Hematopoietic multipotent progenitor cell treated with erythropoietin and hydrocortisone succinate and interleukin-3 and kit ligand, for 4 days (in vitro differentiated cells): ENCODE measurements at places on chromosomes 11 and 22.

DNA sequence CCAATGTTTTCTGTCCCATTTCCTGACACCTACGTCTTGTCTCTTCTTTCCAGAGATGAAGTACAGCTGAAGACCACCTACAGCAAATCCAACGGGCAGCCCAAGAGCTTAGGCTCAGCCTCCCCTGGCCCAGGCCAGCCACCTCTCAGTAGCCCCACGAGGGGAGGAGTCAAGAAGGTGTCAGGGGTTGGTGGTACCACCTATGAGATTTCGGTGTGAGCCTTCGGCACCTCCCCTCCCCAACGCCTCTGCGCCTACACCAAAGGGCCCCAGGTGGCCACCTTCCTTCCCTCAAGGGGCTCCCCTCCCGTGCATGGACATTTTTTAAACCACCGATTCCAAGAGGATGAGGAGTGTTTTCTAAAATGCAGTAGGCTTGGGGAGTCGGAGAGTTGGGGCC lies 12.2 kb downstream of the MED19 start:
- DNase-seq: no peak

- peak; percentile 65 for DNase-seq
Measured at GRCh38 chr11:105034813-105035620, at the start of gene CASP1. TSS of gene CASP1 (minus strand) at chr11:105035144. CDS start at chr11:105035113, 31 bp downstream.

GRCh38 chr11:79291948-79292347 lies 148.9 kb downstream of the TENM4 start:
- DNase-seq: no peak

DNA sequence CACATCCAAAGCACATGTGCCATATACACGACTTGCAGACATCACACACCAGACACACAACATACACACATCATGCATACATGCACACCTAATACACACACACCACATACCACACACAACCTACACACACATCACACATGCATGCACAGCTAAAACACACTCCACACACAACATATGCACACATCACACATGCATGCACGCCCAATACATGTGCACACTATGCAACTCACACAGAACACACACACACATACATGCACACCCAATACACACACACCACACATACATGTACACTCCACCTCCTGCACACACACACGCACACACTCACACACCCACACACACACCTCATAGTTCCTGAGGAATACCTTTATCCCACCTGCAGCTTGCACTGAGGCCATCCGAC lies 436.0 kb downstream of the MIAT start:
- no peak for DNase-seq

DNA sequence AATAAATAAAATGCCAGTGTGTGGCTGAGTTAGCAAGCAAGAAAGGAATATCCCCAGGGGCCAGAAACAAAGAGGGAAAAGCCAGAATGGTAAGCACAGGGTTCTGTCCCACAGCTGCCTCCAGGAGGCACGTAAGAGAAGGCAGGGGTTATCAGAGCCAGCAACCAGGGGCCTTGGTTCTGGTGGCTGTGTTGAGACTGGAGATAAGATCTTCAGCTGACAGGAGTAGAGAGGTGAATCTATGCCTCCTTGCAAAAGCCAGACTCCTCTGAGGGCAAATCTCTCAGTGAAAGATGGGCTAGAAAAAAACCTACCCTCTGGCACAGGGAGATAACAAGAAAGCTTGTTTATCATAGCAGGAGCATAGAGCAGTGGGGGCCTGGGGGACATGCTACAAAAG lies 29.8 kb upstream of the NFAM1 start:
- peak; percentile 91 for DNase-seq

DNA sequence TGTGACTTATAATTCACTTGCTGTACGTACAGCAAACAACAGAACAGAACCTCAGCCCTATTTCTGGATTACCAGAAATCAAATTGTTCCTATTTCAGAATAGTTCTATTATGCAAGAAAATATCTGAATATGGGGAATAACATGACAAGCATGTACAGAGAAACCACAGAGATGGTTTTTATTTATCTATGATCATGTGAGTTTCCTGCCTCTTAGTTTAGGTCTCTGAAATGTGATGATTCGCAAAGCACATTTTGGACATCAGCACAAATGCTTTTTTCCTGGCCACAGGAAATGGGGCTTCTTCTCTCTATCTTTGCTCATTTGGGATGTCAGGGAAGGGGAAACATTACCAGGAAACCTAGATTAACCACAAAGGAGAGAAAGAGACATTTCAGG lies 266.7 kb upstream of the CTSC start:
- DNase-seq: no peak

GRCh38 chr11:130536106-130537040 lies 87.9 kb downstream of the ADAMTS15 start:
- DNase-seq: no peak

DNA sequence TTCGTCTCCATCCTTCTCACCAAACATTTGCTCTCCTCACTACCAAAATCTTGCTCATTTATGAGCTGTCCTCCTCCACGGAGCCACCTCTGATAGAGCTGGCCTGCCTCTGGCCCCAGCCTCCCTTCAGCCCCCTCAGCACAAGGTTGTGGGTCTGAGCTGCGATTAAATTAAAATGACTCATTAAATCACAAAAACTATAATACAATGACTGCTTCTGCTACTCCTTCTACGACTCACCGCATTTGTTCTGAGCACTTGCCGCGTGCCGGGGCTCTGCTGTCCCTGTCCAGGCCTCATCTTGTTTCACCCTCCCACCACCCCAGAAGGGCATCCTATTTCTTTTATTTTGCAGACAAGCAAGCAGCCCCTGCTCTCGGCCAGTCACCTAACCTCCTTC lies 49.2 kb upstream of the TIMP3 start:
- DNase-seq: no peak

DNA sequence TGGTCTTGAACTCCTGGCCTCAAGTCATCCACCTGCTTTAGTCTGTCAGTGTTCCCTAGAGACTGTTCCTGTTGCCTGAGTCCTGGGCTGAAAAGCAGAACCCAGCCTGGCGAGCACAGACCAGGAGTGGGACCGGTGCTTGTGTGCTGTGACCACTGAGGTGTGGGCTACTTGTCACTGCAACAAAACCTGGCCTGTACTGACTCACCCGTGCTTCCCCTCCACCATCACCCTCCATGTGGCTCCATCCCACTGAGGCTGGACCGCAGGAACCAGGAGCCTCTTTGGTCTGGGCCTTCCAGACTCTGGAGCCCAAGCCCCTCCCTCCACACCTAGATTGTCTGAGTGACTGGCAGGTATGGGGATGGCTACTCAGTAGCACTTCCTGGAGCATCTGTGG lies 8.6 kb downstream of the MCAT start:
- no peak for DNase-seq

GRCh38 chr22:24474221-24474620 lies 20.9 kb upstream of the UPB1 start:
- DNase-seq: no peak

DNA sequence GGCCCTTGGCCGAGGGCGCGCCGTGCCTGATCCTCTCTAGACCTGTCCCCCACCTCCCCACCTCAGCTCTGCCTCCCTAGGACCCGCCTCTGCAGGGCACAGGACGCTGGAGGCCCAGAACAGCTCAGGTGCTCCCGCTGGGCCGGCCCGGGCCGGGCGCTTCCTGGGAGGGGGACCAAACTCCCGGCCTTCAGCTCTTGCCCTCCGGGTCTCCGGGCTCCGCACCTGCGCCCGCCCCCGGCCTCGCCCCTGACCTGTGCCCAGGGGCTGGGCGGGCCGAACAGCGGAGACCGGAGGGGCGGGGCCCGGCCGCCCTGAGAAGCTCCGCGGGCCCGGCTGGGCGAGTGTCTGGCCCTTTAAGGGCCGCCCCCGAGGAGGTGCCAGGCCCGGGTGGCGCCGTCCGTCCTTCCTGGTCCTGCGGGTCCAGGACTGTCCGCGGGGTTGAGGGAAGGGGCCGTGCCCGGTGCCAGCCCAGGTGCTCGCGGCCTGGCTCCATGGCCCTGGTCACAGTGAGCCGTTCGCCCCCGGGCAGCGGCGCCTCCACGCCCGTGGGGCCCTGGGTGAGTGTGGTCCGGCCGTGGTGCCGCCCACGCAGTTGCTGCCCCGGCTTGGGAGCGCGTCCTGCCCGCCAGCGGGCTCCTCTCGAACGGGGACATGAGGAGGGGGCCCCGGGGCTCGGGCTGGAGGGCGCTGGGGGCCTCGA lies at the start of gene SSH3:
SSH3 (plus strand) TSS at position 399 of the 703 bp plus-strand sequence; CDS start at position 495, 96 bp downstream.
- peak; percentile 90 for DNase-seq

DNA sequence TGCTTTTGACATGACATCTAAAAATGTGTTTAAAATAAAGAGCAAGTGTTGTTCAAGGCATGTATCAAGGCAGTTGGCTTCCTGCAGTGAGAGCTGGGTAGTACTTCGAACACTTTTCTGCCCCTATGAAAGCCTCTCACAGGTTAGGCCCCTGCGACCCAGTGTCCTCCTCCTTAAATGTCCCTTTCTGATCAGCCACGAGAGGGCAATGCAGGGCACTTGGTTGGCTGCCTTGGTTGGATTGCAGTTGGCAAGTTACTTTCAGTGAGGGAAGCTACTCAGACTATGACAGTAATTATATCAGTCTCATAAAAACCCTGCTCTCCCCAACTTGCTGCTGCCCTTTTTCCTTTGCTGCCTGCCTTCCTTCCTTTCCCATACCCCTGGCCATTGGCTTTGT lies 743.8 kb downstream of the NTM start:
- DNase-seq: peak; percentile 60

DNA sequence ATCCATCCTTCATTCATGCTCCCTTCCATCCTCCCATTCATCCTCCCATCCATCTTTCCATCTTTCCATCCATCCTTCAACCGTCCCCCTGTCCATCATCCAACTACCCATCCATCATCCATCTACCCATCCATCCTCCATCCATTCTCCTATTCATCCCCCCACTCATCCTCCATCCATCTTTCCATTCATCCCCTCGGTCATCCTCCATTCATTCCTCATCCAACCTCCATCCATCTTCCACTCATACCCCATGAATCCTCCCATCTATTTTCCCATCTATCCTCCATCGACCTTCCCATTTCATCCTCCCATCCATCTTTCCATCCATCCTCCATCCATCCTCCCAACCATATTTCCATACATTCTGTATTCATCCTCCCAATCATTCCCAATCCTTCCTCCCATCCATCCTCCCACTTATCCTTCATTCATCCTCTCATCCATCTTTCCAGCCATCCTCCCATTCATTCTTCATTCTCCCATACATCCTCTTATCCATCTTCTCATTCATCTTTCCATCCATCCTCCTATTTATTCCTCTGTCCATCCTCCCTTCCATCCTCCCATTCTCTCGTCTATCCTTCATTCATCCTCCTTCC lies 29.9 kb downstream of the IGLL1 start:
- DNase-seq: no peak

DNA sequence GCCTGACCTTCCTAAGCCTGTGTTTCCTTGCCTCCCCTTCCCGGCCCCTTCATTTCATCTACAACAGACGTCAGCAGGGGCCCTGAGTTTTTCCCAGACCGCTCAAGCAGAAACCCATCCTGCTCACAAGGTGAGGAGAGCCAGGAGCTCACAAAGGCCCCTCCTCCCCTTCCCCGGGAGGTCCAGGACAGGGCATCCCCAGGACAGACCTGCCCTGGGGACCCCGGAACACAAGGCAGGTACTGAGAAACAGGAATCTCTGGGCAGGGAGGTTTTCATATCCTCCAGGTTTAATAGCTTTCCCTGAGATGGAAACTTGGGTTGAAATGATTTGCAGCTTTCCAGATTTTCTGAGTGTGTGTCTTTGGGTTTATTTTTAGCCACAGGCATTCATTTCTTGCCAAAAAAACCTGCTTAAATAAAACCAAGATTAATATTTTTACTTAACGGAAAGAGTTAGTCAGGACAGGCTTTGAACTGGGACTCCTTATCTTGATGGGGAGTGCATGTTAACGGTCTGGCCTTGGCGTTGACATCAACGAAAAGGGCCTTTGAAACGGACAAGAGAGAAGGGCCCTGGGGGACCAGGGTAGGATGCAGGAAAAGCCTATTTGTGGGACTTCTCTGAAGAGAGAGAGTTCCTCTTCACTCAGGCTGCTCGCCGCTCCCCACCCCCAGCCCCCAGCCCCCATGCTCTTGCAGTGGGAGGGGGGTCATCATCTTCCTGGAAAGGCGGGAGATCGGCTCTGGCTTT lies 38.5 kb downstream of the TIMP3 start:
- peak; percentile 64 for DNase-seq

GRCh38 chr11:69155302-69156234 lies at the start of gene SMIM38:
TSS of gene SMIM38 (plus strand) at chr11:69155935. CDS start at chr11:69157847, 1,912 bp downstream.
- DNase-seq: no peak

DNA sequence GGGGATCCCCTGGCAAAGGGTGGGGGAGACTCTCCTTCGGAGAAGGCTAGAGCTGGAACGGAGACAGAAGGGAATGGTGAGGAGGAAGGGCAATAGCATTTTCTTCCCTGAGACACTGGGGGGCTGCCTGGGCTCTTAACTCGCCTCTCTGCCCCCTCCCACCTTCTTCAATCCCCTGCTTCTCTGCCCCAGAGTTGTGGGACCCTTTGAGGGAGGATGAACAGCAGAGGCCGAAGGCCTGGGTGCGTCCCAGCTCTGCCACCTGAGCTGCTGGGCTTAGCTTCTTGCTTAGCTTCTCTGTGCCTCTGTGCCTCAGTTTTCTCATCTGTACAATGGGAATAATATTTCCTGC lies 72.4 kb downstream of the RTL6 start:
- no peak for DNase-seq

GRCh38 chr22:36228944-36229343 lies 10.4 kb downstream of the APOL2 start:
- DNase-seq: no peak

- DNase-seq: no peak
Measured at GRCh38 chr11:30317030-30317429, 5.9 kb upstream of the ARL14EP start.

GRCh38 chr11:123408619-123409455 lies 21.2 kb upstream of the GRAMD1B start:
- DNase-seq: no peak

GRCh38 chr11:10855295-10855694 lies 2.6 kb downstream of the ZBED5 start:
- no peak for DNase-seq

GRCh38 chr11:73172992-73173656 lies 31.0 kb upstream of the FCHSD2 start:
- DNase-seq: no peak

DNA sequence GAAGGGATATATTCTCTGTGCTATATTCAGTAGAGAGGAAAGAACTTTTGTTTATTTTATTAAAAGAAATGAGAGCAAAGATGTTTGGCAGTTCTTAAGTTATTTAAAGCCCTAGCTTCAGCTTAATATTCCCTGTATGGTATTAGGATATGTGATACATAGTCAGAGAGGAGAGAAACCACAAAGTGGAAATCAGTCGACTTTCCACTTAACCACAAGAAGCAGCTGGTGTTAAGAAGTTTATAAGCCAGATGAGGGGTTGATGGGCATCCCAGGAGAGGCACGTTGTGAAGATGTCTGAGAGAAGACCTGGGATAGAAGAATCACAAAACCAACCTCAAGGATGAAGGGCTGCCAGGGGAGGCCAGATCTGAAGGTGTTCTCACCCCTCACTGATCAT lies 23.3 kb upstream of the PHF21B start:
- no peak for DNase-seq

GRCh38 chr22:37427135-37427710 lies at the start of gene ELFN2:
TSS of gene ELFN2 (minus strand) at chr22:37427479. CDS start at chr22:37375534, 51,945 bp downstream.
- no peak for DNase-seq

DNA sequence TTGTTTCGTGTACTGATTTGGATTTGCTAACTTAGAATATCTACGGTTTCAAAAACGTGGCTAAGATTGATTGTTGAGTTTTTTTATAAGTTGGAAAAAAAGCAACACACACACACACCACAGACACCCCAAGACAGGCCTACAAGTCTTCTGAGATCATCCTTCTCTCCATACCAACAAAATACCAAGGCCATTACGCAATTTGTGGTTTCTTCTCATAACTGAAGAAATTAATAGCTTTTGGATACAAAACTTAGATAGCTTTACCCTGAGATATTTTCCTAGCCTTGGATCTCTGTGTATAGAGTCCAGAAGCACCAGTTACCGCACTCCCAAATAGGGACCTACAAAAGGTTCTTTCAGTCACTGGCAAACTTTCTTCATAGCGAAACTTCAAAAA lies 113.6 kb downstream of the SIK3 start:
- DNase-seq: peak; percentile 88
